ENCODE measurements at places on chromosomes 2 and 18. TPM values are rescaled to one million over a fixed set of nuclear protein-coding genes. Genes with fewer than 3 reads are reported as not detected.

Gene SERPINB10
- not detected for total RNA-seq

Gene CNTNAP5
- not detected for total RNA-seq

Gene GALNT5
- total RNA-seq, result 0.04 TPM

Gene LDLRAD4
- total RNA-seq, result 43.9 TPM

Gene DUSP2
- total RNA-seq, result 3.1 TPM

Gene ALLC
- not detected for total RNA-seq

Gene NDC80
- 0.75 TPM for total RNA-seq

Gene XIRP2
- 626 TPM for total RNA-seq
